Activated CD4-positive, alpha-beta T cell treated with anti-CD3 and anti-CD28 coated beads, Interleukin-2, amount 50 U/mL, for 4 hours (primary cell): ENCODE measurements at places on chromosomes 6 and 20.

DNA sequence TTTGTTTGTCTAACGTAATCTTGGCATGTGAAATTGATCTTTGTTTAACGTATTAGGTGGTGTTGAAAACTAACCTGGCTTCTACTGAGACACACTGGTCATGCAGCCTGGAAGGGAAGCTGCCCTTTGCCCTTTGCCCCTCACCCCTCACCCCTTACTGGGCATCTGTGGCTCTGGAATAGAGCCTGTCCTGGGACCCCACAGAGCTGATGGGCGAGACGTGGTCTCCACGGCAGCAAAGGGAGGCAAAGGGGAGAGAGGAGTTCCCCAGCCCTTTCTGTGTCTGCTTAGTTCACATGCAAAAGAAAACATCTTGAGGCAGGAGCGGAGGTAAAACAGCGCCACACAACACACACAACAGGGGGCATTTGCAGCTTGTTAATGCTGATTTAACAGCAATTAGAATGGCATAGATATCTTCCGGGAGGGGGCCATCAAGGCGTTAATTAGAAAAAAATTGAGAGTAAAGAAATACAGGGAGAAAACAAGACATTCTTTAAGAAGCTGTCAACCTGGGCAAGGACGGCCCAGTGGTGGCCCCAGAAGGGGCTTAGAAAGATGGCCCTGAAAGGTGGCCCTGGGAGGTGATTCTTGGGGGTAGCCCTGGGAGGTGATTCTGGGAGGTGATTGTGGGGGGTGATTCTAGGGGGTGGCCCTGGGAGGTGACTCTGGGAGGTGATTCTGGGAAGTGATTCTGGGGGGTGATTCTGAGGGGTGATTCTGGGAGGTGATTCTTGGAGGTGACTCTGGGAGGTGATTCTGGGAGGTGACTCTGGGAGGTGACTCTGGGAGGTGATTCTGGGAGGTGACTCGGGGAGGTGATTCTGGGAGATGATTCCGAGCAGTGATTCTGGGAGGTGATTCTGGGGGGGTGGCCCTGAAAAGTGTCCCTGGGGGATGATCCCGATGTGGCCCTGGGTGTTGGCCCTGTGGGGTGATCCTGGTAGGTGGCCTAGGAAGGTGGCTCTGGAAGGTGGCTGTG lies 44.5 kb upstream of the DACT2 start:
- no peak for DNase-seq

DNA sequence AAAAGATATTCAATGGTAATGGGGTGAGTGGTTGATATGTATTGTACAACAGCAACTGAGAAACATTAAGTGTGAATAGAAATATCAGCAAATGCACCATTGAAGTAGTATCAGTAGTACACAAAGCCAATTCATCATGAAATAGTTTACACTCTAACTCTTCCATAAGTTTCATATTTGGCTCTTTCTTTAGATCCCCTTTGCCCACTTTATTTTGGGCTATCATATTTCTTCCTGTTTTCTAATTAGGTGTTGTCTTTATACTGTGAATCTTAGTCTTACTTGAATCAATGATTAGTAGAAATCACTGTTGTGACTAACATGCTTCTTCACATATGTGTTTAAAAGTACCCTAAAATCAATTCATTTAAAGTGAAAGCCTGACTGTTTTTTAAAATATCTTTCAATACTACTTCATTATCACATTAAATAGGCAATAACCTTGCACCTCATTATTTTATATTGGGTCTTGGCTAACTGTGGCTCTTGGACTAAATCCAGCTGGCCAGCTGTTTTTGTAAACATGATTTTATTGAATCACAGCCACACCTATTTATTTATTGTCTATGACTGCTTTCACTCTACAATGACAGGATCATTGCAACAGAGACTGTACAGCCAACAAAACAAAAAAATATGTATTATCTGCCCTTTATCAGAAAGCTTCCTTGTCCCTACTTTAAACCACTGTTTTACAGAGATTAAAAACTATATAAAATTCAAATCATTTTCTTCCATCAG lies 38.9 kb downstream of the EYS start:
- DNase-seq = no peak

- DNase-seq = no peak
Measured at GRCh38 chr6:105964979-105965760, 121.0 kb upstream of the PRDM1 start.

DNA sequence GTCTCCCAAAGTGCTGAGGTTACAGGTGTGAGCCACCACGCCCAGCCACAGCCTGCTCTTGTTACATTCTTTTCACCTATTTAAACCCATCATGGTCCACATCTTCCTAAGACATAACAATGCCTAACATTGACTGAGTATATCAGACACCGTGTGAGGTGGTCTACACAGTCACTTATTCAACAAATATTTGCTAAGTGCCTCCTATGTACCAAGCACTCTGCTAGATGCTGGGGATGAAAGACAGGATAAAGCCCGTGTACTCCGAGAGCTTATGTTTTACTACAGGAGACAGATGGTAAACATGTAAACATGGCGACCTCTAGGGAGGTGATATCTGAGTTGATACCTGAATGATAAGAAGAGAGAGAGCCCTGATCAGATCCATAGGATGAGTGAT lies 12.7 kb downstream of the BCL2L1 start:
- DNase-seq = no peak

- DNase-seq = no peak
Measured at GRCh38 chr6:7728855-7729590, 3.1 kb downstream of the BMP6 start.

DNA sequence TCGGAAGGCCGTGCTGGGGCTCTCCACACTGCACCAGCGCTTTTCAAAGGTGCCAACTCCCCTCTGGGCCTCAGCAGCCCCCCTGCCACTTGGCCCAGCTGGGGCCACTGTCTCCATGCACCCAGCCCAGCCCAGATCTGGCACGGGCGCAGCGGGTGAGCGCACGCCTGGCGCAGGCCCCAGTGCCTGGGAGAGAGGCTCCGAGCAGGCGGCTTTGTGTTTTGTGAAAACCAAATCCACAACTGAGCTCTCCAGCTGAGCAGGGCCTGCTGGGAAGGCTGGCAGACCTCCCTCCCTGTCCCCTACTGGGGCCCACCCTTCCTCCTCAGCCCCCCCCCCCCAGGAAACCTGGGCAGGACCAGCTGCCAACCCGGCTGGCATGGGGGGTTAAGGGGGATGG lies 17.0 kb downstream of the MDGA1 start:
- DNase-seq = no peak

DNA sequence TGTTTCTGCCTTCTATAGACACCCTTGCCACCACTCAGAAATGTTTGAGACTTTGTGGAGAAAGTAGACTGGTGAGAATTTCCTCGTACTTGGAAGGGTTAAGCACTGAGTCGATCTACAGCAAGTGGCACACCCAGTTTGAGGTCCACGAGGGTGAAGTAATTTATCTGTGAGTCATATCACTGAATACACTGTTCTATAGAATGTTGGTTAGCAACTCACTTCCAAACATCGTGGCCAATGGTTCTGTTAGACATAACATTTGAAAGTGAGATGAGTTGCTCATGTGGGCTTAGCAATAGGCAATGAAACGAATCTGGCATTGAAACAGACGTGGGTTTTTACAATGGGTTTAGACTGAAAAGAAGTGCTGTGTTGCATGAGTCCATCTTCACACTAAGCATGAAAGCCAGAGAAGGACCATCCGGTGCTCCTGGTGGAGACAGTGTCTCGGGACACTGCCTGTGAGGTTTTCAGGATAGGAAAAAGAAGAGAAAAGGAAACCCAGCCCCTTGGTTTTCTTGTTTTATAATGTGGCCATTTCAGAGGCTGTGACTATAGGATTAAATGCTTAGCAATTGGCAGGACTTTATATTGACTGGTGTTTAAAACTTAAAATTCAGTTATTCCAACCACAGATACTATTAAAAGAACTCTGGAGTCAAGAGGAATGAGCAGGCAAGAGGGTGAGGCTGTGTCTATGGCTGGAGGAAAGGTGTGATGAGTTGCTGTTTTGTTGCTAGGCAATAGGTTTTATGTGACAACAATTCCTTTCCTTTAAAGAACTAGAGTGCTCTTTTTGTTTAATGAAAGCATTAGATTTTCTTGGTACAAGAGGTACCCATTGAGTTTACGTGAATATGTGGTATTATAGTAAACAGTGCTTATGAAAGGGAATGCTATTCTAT lies 31.0 kb upstream of the EZR start:
- peak; percentile 56 for DNase-seq

DNA sequence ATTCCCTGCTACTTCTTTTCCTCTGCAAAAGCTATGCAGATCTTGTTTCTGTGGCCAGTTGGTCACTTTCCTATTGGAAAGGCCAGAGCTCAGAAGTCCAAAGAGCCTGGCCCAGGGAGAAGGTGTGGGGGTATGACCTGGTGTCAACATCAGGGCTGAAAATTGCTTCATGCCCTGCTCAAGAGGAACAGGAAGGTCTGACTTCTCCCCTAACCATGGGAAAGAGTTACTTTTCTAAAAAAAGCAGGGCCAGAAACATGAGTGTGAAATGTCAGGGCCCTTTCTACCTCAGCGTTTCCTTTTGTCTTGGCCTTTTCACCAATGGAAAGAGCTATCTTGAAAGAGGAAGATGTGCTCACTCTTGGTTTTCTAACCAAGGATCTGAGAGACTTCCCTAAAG lies 117.4 kb downstream of the MAFB start:
- DNase-seq = no peak

DNA sequence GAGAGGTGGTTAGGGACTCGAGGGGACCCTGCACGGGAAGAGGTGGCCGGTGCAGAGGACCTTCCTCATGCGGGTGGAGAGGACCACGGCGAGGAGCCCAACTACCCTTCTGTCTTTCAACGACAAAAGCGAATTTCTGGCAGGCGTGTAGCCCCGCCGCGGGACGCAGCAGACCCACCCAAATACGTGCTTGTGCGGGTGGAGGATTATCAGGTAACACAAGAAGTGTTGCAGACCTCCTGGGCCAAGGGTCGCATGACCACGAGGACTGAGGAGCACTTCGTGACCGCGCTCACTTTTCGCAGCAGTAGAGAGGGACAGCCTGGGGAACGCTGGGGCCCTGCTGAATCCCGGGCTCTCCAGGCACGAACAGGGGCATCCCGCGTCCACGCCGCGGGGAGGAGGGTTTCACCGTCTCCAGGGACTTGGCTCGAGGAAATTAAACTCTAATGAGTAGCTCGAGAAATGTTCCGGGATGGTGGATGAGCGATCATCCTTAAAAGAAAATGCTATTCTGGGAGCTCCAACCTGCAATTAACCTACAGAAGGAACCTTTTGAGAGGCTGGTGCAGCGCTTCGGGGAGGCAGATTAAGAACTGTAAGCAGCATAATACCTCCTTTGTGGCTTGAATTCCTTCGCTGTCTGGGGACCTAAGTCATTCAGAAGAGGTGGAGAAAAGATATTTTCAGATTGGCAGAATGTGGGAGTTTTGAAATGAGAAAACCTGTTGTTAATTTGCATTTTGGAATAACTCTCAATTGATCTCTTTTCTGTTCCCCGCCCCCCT lies 804 bp downstream of the C6orf141 start:
- DNase-seq = no peak

GRCh38 chr6:163123098-163123497 lies 291.4 kb upstream of the QKI start:
- no peak for DNase-seq

- no peak for DNase-seq
Measured at GRCh38 chr6:90098001-90098531, 198.6 kb downstream of the BACH2 start.

DNA sequence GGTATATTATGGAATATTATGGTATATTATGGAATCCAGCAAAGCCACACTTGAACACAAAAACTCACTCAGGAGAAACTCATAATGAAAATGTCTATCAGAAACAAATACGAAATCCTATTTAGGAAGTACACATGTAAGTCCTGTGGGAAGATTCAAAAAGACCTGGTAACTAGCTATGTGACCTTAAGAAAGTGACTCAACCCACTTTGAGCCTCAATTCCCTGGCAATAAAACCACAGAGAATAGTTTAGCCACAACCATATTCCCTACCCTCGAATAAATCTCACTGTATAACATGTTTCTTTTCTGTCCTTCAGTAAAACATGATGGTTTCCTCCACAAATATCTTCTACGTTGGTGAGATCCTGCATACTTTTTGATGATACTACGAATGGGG lies 56.4 kb downstream of the ZMYND8 start:
- no peak for DNase-seq

GRCh38 chr6:166980738-166981137 lies 18.5 kb upstream of the CEP43 start:
- no peak for DNase-seq

DNA sequence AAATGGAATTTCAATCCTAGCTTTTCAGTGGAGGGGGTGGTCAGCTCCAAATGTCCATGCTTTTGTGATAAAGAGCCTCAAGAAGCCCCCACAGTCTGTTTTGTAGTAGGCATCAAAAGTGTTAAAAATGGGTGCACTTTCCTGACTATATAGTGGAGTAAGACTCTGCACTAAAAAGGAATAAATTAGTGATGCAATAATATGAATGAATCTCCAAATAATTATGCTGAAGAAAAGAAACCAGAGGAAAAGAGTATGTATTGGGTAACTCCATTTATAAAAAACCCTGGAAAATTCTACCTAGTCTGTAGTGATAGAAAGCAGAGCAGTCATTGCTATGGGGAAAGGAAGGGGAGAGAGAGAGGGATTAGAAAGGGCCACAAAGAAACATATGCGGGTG lies 310.4 kb upstream of the SUPT3H start:
- no peak for DNase-seq

GRCh38 chr6:42569102-42570028 lies 5.5 kb downstream of the UBR2 start:
- DNase-seq = no peak

DNA sequence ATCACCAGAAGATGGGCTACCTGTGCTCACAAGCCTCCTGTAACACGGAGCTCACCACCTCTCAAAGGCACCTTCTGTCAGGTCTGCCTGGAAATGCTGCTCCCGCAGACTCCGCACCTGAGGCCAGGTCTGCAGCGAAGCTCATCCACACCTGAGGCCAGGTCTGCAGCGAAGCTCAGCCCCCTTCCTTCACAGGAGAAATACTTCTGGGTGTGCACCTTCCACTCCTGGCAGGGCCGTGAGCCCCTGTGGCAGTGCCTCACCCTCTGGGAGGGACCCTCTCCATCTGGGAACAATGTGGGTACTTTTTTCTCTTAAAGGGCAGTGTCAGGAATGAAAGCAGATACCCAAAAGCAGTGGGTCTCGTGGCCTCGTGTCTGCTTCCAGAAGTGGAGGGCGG lies 1.4 kb upstream of the SLCO4A1 start:
- no peak for DNase-seq
